ENCODE measurements at places on chromosomes 1 and 21.

DNA sequence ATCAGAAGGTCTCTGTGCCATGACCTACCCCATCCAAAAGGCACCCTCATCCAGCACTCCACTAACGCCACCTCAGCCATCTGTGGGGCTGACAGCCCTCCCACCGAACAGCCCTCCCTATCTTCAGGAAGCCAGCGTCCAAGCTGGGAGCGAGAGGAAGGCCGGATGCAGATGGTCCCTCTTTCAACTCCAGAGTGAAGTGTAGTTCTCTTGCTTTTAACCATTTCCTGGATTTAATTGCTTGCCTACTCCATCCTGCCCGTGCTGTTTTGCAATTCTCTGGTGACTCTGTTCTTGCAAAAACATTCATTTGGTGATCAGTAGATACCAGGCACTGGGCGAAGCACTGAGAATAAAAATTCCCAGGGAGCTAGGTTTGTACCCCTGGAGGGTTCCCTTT lies 8.2 kb upstream of the DYRK1A start:
- no peak for DNase-seq

GRCh38 chr1:166920561-166921475 lies 44.8 kb upstream of the TADA1 start:
- peak; percentile 69 for DNase-seq

DNA sequence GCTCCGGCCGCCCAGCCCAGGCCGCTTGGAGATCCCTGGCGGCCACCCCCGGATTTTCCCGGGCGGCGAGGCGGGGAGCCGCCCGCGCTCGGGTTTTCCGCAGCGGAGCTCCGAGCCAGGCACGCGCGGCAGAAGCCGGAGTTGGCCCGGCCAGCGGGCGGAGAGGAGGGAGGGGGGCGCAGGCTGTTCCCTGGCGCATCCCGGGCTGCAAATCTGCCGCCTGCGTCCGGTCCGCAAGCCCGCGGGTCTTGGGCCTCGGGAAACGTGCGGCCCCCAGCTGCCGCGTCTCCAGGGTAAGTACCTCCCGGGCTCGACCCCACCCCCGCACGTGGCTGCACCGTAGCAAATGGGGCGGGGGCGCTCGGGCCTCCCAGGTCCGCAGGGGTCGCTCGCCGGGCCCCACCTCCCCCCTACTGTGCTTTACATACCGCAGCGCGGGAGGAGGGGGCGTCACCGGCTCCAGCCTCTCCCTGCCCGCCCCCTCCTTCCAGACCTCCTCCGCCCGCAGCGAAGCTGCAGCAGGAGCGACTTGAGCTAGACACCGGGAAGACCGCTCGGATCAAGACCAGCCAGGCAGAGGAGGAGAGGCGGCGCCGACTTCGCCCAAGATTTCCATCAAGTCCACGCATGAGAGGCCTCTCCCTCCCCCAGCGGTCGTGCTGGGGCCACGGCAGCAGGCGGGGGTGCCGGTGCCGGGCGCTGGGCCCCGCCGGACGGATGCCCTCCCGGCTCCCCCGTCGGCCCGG lies 1.6 kb downstream of the TMEM200B start:
- DNase-seq = peak; percentile 96

DNA sequence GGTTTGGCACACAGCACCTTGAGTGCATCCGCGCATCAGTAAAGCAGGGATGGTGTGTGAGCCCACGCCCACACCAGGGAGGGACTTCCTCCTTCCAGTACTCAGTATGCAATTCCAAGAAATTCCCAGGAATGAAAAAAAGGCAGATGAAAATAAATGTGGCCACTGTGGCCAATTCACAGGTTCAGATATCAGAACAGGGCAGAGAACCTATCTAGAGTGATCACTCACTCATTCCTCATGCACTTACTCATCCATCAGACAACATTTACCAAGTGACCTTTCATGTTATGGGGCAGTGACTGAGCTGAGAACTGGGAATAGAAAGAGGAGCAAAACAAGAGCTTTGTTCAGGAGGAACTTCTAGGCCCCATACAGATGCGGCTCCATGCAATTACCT lies 113.7 kb downstream of the ZSCAN20 start:
- no peak for DNase-seq

DNA sequence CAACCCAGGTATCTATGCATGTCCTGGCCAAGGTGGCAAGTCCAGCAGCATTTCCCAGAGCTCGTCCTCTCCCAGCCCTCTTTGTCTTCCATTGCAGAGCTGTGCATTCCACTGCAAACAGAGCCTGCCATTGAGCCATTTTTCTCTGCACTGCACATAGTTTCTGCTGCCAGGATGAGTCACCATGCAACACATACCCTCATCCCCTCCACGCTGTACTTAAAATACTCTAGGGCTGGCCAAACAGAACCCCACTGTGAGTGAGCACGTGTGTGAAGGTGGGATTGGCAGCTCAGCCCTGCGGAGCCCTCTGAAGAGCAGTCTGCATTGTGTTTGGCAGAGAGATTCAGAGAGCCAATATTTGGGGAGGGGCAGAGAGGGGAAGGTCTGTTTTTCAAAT lies 3.9 kb upstream of the ATP1B1 start:
- peak; percentile 94 for DNase-seq

- no peak for DNase-seq
Measured at GRCh38 chr21:36030581-36031189, 29.6 kb downstream of the SETD4 start.

- DNase-seq = no peak
Measured at GRCh38 chr1:192801451-192801850, 7.4 kb upstream of the RGS2 start.

- DNase-seq = no peak
Measured at GRCh38 chr1:182460550-182460951, 10.6 kb downstream of the RGSL1 start.

GRCh38 chr21:45442276-45442675 lies 37.3 kb downstream of the COL18A1 start:
- DNase-seq = peak; percentile 82

GRCh38 chr1:184801503-184801902 lies 46.8 kb upstream of the EDEM3 start:
- DNase-seq = no peak

- DNase-seq = no peak
Measured at GRCh38 chr1:239139801-239140200, 246.6 kb upstream of the CHRM3 start.

- DNase-seq = peak; percentile 96
Measured at GRCh38 chr1:151372058-151372934, at the start of gene SELENBP1. SELENBP1 (minus strand) TSS chr1:151372705; CDS start chr1:151372641, 64 bp downstream.

- no peak for DNase-seq
Measured at GRCh38 chr21:21179619-21180298, 181.6 kb downstream of the NCAM2 start.

GRCh38 chr1:31593770-31594632 lies 17.7 kb downstream of the TINAGL1 start:
- peak; percentile 94 for DNase-seq

DNA sequence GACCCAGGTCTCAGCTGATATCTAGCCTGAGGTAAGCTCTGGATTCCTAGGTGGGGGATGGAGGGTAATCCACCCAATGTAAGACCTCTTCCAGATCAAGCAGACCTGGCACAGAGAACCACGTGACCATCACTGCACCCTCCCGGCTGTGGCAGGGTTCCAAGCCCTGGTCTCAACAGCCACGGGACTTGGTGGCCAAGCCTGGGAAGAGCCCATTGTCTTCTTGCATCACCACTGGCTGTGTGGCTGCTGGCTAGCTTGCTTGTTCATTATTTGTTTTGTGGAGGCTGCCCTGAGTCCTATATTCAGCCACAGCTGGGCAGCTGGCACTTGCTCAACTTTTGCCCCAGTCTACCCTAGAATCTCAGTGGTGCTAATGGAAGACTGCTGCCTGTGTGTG lies 24.1 kb upstream of the NFASC start:
- DNase-seq = no peak

DNA sequence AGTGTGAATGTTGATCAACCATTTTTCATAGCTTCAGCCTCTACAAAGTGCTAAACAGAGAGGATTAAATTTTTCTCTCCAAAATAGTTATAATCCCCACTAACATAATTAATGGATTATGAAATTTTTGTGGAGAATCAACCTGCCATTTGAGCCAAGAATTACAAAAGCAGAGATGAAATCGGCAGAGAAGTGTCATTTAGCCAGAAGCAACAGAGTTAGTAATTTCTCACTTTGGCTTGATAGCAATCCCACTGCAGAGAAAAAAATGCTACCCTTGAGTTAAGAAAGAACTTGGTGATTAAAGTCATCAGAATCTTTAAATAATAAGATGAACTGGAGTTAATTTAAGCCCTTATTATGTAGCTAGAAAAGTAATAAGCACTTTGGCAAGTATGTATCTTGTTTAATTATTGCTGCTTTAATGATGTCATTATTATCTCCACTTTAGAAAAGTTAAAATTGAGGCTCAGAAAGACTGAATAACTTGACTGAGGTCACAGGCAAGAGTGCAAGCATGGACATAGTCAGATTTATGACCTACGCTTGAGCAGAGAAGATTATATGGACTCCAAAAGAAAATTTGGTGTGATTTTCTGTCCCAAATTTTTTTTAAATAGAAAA lies 37.3 kb downstream of the RGS4 start:
- DNase-seq = no peak

GRCh38 chr1:92929461-92929860 lies 31.8 kb downstream of the DIPK1A start:
- no peak for DNase-seq

- DNase-seq = no peak
Measured at GRCh38 chr21:23003951-23004350, 2005.7 kb downstream of the NCAM2 start.

DNA sequence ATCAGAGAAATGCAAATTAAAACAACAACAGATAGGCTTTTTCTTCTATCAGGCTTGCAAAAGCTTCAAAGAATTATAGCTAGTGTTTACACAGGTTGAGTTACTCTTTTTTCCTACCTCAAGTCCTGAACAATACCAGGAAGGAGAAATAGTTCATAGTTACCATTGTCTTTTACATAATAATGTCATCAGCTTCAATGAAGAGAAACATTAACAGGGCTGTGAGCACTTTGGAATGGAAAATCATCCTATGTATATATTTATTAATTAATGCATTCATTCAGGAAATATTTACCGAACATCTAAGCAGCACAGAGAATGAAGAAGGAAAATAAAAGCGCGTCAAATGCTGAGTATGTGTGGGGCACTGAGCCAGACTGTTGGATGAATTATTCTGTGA lies 197.3 kb downstream of the ZBTB18 start:
- DNase-seq = no peak

- no peak for DNase-seq
Measured at GRCh38 chr1:12426030-12426429, 192.0 kb downstream of the DHRS3 start.

DNA sequence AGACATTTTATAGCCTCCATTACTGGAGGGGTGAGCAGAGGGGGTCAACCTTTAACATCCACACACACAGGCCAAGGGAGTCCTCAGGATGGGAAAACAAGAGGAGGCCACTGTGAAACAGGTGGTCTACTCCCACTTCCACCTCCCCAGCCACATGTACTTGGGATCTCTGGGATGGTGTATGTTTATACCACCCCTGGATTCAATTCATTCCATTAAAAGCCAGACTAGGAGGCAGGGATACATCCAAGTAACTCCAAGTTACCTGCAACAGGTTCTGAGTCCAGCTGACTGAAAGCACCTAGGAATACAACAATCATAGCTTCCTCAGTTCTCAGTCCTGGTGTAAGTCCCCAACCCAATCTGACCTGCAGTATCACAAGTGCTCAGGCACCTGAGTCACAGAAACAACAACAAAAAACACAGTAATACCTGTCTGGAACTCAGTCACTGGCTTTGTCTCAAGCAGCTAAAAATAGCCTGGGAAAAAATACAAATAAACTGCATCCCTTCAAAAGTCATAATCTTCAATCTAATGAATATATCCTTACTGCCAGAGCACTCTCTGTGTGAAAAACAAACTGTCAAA lies 9.8 kb downstream of the ERI3 start:
- DNase-seq = no peak

- no peak for DNase-seq
Measured at GRCh38 chr1:62003777-62004176, 190.9 kb upstream of the L1TD1 start.

- no peak for DNase-seq
Measured at GRCh38 chr1:27473755-27474154, 16.2 kb downstream of the WASF2 start.

GRCh38 chr1:23544444-23545389 lies 13.7 kb upstream of the E2F2 start:
- DNase-seq = peak; percentile 83

DNA sequence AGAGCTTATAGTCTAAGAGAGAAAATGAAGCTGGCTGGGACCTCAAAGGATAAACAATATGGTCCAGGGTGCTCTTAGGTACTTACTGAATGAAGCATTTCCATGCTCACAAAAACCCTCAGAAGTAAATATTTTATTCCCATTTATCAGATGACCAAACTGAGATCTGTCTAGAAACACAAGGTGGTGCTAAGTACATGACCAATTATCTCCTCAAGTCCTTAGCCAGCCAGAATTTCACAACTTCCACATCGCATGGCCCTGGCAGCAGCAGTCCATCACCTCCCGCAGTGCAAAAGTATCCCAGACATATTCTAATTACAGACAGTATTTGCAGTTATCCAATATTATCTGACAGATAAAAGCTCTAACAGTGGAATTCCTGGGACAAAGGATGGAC lies 321.7 kb upstream of the PROX1 start:
- DNase-seq = no peak

- no peak for DNase-seq
Measured at GRCh38 chr1:2812136-2812535, 10.6 kb upstream of the TTC34 start.

DNA sequence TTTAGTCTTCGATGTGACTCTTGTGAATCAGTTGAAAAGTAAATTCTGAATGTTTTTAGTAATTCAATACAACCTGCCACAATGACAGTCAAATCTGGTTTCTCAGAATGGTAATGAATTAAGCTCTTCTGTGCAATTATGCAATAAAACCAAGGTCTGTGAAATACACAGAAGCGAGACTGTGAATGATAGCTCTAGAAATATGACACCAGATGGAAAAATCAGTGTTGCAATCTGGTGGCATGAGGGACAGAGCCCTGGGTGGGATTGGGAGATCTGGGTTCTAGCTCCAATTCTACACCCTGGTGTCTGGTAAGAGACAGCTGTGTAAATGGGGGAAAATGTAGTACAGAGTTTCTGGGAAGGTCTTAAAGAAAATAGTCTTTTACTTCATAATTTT lies 586.4 kb upstream of the ZRANB2 start:
- no peak for DNase-seq

GRCh38 chr1:216184126-216184680 lies 239.0 kb downstream of the USH2A start:
- no peak for DNase-seq

DNA sequence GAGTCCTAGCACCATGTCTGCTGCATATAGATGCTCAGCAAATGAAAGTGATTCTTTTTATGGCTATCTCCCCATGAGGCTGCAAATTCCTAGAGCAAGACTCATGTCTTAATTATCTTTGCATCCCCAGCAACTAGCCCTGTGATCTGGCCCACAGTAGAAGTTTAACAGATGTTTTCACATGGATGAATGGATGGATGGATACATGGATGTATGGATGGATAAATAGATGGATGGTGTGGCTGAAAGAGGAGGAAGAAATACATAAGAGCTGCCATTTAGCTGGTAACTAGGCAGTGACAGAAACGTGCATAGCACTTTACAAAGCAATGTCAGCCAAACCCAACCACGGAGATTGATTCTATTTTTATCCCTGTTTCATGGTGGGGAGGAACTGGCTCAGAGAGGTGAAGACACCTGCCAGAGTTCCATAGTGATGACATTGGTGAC lies 32.7 kb upstream of the ZBTB40 start:
- DNase-seq = peak; percentile 75

GRCh38 chr21:26157801-26158200 lies 12.8 kb downstream of the APP start:
- DNase-seq = peak; percentile 56

- no peak for DNase-seq
Measured at GRCh38 chr21:37940691-37941090, 24.4 kb upstream of the KCNJ6 start.
